Caco-2 (cell line): ENCODE measurements at places on chromosomes 4 and X. TPM values are rescaled to one million over a fixed set of nuclear protein-coding genes. Genes with fewer than 3 reads are reported as not detected.
A peak's percentile ranks its signal among the peaks of the same experiment; 100 is the strongest.

The MSX1 gene
- 30.0 and 35.1 TPM in 2 replicates for total RNA-seq

The CSAG2 gene
- total RNA-seq = not detected in 2 replicates

The FREM3 gene
- total RNA-seq = not detected in 2 replicates

The TDO2 gene
- total RNA-seq = 1.6 and 4.7 TPM in 2 replicates

The HOPX gene
- 0.21 TPM in 1 of 2 replicates, not detected in the other for total RNA-seq

The VEGFC gene
- not detected in 2 replicates for total RNA-seq

The GRIA3 gene
- not detected in 2 replicates for total RNA-seq

DNA sequence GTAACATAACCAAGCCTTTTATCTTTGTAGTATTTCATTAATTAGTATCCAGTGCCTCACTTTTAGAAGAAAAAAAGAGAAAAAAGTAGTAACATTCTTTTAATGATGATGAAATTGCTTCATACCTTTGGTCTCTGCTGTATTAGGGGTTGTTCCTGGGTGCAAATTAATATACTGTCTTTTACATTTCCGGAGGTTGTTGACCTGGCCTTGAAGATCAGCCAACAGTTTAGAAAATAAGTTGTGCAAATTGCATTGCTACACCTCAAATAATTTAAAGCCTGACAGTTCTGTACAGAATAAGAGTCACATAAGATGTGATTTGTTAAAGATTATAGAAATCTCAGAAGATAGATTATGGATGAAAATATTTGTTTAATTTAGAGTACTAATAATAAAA, 3.8 kb downstream of the NFKB1 start:
- DNase-seq = no peak

DNA sequence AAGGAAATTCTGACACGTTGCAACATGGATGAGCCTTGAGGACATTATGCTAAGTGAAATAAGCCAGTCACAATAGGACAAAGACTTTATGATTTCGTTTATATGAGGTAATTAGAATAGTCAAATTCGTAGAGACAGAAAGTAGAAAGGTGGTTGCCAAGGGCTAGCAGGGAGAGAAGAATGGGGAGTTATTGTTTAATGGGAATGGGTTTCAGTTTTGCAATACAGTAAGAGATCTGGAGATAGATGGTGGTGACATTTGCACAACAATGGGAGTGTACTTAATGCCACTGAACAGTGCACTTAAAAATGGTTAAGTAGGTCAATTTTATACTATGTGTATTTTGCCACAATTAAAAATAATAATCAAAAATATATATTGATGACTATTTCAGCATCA, 43.4 kb upstream of the TMEM154 start:
- DNase-seq = no peak

DNA sequence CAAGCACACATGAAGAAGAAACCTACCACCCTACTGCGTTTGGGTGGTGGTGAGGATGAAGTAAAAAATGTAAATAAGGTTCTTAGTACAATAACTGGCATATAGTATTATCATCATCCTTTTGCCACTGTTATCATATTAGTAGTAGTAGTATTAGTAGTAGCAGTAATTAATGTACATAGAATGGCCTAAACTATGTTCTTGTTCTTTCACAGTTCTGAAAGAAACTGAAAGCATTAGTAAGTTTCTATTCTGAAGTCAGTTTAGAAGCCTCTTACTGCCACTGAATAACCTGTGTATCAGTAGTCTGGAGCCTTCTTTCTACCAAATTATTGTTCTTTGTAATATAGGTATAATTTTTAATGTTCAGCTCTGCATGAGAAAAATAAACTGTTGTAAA, 21.0 kb downstream of the COL4A6 start:
- DNase-seq = no peak

GRCh38 chr4:87749883-87750282, 49.5 kb upstream of the IBSP start:
- DNase-seq = no peak

GRCh38 chr4:154982187-154983047, 201.3 kb downstream of the RBM46 start:
- DNase-seq = peak; percentile 55

DNA sequence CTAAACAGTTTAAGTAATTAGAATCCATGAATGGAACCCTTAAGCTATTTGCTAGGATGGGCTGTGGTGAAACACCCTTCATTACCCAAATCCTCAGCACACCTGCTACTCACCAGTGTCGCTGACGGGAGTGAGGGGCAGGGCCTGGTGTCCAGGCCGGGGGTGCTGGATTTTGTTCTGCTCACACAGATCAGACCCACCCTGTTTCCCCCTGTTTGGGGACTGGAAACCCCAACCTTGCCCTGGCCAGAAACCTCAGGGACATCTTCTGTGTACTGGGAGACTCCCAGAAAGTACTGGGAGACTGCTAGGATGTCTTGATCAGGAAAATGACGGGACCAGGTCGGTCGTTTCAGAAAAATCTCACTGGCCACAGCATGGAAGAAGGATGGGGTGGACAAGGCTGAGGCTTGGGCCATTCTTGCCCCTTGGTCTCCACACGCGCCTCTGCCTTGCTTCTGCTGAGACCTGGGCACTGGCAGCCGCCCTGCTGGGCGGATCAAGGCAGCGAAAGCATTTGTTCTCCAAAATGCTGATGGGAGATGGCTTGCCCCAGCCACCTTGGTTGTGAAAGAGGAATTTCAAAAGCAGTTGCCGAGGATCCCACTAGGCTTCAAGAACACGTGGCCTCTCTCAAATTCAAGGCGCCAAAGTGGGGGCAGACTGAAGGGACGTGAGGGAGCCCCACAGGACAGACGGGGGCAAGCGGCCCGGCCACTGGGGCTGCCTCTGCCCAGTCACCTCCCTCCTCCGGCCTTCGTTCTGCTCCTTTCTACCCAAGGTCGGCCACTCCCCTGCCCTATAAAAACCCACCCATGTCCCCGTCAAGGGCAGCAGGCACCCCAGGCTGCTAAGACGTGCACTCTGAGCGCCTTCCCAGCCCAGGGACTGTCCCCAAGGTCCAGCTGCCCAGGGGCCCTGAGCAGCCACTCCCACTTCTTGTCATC, 23.5 kb upstream of the PDE6B start:
- DNase-seq = no peak

- DNase-seq = no peak
Measured at GRCh38 chrX:2969021-2969420, 37.3 kb upstream of the ARSH start.

- DNase-seq = no peak
Measured at GRCh38 chr4:114041117-114041475, 61.6 kb upstream of the ARSJ start.

DNA sequence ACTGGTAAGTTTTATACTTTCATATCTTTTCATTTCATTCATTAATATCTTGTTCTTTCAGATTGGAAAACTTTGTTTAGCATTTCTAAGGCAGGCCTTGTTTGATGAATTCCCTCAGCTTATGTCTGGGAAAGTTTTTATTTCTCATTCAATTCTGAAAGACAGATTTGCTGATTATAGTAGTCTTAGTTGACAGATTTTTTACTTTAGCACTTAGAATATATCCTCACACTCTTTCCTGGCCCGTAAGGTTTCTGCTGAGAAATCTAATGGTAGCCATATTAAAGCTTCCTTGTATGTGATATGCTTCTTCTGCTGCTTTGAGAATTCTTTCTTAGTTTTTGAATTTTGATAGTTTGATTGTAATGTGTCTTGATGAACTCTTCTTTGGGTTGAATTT, 296.6 kb downstream of the CHIC1 start:
- no peak for DNase-seq

- DNase-seq = no peak
Measured at GRCh38 chr4:139740531-139741041, 75.0 kb downstream of the MGST2 start.

GRCh38 chr4:83599183-83599582, 63.3 kb downstream of the GPAT3 start:
- DNase-seq = peak; percentile 35

DNA sequence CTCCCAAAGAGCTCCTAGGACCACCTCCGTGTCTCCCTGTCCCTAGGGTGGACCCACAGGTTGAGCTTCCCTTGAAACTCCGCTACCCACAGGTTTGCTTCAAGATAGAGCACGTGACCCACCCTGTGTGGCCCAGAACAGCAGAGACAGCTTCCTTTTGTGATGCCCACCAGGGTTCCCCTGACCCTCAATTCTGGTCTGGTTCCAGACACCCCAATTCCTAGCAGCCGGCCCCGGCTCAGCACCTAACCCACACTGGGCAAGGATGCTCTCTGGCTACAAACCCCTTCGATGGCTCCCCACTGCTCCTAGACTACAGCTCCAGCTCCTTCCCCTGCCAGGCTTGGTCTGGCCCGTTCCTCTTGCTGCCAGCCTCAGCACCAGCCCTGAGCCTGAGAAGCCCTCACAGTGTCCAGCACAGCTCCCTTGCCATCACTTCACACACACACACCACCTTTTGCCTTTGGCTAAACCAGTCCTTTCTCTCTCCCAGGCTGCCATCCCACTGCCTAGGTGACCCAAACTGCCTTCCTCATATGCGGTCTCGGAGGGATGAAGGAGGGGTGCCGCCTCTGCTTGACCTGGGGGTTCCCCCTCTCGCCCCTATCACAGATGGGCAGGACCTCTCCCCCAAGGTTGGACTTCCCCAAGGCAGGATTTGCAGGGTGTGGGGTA, 6.2 kb downstream of the PNCK start:
- DNase-seq = no peak

- DNase-seq = no peak
Measured at GRCh38 chr4:145786261-145786660, 106.3 kb downstream of the C4orf51 start.

GRCh38 chrX:64642482-64642881, 247.2 kb upstream of the MTMR8 start:
- DNase-seq = no peak

GRCh38 chr4:87938746-87939145, 36.8 kb upstream of the SPP1 start:
- DNase-seq = no peak

DNA sequence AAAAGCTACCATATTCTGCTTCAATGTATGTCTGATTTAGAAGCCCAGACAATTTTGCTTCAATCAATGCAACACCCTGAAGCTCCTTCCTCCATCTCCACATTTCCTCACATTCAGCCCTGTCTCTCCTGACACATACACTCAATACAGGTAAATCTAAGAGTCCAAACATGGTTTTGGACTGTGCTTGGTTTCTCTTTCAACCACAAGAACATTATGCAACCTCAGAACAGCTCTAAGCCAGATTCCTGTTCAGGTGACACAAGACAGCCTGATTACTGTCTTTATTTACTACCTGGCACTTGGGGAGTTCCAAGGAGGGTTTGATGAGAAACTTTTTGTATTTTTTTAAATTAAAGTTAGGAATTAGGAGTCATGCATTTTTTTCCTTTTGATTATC, 307.5 kb upstream of the SLIT2 start:
- DNase-seq = no peak

DNA sequence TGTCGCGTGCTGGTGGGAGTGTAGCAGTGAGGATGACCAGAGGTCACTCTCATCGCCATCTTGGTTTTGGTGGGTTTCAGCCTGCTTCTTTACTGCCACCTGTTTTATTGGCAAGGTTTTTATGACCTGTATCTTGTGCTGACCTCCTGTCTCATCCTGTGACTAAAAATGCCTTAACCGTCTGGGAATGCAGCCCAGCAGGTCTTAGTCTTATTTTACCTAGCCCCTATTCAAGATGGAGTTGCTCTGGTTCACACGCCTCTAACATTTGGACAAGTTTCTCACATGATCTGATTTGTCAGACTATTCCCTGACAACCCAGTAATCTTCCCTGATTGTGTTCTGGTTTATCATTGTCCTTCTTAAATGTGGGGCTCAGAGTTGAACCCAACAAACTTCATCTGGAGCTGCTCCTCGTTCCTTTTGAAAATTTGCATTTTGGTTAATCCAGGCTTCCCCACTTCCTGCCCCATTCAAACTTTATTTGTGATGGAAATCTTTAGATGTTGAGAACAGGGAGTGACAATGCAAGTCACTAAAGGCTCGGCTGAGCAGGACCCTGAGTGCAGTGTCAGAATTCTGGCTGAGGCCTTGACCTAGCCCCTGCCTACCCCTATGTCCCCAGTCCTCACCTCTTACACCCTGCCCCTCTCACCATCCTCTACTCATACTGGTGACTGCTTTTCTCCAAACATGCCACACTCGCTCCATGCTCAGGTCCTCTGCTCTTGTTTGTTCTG, 226.8 kb downstream of the STIM2 start:
- no peak for DNase-seq

GRCh38 chr4:105917171-105917685, 22.0 kb downstream of the NPNT start:
- DNase-seq = no peak

GRCh38 chr4:80196259-80196921, 913 bp upstream of the PRDM8 start:
- no peak for DNase-seq

DNA sequence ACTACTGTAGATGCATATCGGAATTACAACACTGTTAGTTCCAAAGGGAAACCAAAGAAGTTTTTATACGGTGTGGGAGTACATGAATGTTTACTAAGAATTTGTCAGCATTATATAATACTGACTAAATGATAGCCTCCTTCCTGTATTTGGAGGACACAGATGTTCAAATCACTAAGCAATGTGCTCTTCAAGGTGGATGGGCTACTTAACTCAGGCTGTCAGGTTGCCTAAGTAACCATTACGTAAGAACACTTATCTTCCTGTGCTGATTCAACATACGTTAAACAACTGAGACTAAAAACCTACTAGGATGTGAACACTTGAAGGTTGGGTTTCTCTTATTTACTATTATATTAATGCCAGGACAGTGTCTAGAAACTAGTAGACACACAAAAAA, 81.9 kb upstream of the HPGD start:
- DNase-seq = no peak

GRCh38 chr4:169398316-169398715, 127.6 kb upstream of the SH3RF1 start:
- DNase-seq = no peak

- DNase-seq = no peak
Measured at GRCh38 chrX:100340491-100341141, 69.5 kb downstream of the PCDH19 start.

DNA sequence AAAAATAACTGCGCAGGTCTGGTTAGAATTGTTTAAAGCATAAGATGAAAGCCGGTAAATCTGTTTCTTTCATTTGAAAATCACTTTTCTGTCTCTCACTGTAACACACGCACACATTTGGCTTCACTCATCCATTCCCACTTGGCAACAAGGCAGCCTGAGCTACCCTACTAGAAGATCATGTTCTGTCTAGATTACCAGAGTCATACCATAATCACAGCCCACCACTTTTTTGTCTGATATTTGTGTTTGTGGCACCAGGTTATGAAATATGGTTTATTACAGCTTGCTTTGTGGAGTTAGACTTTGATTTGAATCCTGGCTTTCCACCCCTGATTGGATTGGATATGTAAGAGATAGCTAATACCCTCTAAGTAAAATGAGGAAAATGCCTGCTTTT, 2.2 kb downstream of the USO1 start:
- no peak for DNase-seq

DNA sequence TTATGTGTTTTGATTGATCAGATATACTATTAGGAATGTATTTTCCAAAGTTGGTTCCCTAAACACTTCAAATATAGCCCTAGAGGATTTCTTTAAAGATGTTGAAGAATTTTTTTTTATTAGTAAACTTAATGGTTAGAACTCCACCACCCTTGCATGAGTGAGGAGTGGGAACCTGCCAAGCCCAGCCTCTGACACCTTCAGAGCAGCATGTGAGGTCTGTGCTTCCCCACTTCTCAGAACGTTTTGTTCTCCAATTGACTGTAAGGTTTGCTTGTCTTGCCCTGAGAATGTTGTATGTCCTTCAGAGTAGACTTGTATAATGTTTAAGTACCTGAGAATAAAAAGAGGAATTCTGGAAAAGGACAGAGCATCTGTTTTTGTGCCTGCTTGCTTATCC, 126.8 kb downstream of the DCLK2 start:
- DNase-seq = no peak
